Coronary artery (tissue), 2 donors: ENCODE measurements at places on chromosomes 7 and 10.
A peak's percentile ranks its signal among the peaks of the same experiment; 100 is the strongest.

DNA sequence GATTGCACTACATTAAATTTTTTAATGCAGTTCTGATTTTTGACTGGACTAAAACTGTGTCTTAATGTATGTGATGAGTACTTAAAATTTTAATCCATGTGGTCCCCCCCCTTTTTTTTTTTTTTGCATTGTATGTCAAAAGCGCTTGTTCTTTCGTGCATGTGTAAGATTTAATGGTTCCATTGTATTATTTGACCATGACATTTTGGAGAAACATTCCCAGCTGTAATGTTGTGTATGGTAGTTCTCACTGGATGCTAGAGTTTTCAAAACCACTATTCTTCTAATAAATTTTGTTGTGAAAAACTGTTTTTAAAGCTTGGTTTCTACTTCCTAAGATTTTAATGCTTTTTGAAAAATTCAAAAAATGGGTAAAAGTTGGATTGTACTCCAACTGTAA lies 132.0 kb downstream of the LCOR start:
- DNase-seq: no peak

- no peak for DNase-seq
These were observed 10.7 kb upstream of the SLIT1 start for GRCh38 chr10:97196223-97197029.

GRCh38 chr10:109679478-109679877 lies 243.8 kb downstream of the XPNPEP1 start:
- no peak for DNase-seq

- no peak for DNase-seq
These were observed 31.6 kb upstream of the C10orf67 start for GRCh38 chr10:23376229-23376655.

DNA sequence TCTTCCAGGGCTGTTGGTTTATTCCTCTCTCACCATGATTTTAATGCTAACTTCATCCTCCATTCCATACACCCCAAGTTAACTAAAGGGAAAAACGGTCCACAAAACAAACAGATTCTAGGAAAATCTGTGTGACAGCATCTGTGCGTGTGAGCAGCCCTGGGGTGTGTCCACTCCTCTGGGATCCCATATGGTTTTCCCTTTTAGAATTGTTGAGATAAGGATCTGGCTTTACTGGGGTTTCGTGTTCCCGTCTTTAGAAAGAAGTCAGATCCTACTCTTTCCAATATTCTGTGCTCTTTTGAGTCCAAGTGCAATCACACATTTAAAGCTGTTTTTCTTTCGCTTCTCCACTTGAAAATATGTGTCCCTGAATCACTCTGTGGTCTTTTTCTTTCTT lies 257.1 kb downstream of the KLF6 start:
- no peak for DNase-seq

- peak; percentile 87 for DNase-seq
These were observed at the start of gene PDLIM1 for GRCh38 chr10:95290461-95291364. Gene PDLIM1 (minus strand): TSS chr10:95291003. CDS start chr10:95290915, 88 bp downstream.

- DNase-seq: no peak
These were observed 2.9 kb upstream of the ZNF33A start for GRCh38 chr10:38007551-38007950.

- DNase-seq: no peak
These were observed 238.7 kb downstream of the MAD1L1 start for GRCh38 chr7:1993776-1994740.

GRCh38 chr7:155951554-155952158 lies 139.4 kb upstream of the SHH start:
- no peak for DNase-seq

DNA sequence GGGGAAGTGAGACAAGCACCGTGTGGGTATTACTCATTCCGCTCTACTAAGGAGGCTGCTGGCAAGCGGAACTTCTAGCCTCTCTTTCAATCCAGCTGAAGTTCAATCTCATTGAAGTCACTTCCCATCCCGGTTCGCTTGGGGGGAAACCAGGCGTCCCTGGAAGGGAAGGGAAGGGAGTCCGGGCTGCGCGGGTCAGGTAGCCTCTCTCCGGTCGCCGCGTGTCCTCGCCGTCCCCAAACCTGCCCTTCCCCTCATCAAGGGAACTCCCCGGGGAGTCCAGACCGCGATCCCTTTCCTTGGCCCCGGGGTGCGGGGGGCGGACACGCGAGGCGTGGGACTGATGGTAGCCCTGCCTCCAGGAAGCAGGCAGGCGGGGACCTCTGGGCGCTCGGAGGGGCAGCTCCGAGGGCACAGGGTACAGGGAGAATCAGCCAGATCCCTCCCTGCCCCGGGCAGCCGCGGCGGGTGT lies 598 bp upstream of the ZEB1 start:
- peak; percentile 84 for DNase-seq

DNA sequence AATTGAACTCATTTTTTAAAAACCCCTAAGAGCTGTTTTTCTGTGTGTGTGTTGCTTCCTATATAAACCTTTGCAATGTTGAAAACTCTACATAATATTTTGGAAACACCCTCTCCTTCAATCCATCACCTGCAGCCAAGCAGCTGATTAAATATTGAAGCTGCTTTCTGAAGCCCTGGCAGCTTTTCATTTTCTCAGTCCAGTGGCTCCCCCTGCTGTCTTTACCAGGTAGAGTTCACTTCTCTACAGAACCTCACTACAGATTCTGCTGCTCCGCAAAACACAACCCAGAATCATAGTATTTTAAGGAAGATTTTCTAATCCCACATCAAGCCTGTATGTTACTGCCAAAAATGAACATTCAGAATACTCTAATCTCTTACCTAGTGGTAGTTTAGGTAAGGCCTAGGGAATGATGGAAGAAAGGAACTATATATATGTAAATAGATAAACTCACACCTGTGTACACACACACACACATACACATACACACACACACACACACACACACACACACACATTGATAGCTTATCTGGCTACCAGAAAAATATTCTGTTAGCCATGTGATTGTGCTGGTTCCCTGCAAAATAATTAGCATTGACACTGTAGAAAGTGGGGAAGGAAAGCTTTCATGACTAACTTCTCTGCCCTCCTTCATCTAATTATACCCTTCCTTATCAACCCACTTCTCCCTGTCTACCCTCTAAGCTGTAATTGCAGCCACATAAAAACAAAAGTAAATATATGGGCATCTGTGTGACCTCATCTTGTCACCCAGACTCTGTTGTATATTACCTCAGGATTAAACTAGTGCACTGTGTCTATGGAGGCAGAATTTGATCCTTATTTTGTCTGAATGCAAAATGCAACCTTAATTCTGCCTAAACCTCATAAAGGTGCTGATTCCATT lies 229.5 kb upstream of the FZD1 start:
- DNase-seq: no peak

DNA sequence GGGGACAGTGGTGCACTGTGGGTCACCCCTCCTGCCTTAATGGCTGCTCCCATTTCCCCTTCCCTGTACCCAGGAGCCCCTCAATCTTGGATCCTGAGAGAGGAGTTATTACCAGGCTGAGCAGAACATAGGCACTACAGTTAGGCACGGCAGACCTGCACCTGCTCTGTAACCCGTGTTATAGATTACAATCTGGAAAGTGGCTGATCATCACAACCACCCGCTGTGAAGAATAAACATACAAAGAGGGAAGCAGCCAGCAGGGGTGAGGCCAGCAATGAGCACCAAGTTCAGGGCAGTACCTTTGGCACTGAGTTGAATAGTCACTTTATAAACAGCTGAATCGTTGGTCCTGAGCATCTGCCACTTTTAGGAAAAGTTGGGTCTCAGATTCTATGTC lies 1.7 kb downstream of the CDHR1 start:
- no peak for DNase-seq

GRCh38 chr7:75637854-75638593 lies 100.7 kb downstream of the HIP1 start:
- no peak for DNase-seq

GRCh38 chr10:102394079-102394800 lies 1.3 kb upstream of the NFKB2 start:
- peak; percentile 96 for DNase-seq

- DNase-seq: no peak
These were observed 10.6 kb downstream of the SFMBT2 start for GRCh38 chr10:7400068-7400715.

- DNase-seq: no peak
These were observed 734 bp downstream of the ABCB4 start for GRCh38 chr7:87474533-87475358.

DNA sequence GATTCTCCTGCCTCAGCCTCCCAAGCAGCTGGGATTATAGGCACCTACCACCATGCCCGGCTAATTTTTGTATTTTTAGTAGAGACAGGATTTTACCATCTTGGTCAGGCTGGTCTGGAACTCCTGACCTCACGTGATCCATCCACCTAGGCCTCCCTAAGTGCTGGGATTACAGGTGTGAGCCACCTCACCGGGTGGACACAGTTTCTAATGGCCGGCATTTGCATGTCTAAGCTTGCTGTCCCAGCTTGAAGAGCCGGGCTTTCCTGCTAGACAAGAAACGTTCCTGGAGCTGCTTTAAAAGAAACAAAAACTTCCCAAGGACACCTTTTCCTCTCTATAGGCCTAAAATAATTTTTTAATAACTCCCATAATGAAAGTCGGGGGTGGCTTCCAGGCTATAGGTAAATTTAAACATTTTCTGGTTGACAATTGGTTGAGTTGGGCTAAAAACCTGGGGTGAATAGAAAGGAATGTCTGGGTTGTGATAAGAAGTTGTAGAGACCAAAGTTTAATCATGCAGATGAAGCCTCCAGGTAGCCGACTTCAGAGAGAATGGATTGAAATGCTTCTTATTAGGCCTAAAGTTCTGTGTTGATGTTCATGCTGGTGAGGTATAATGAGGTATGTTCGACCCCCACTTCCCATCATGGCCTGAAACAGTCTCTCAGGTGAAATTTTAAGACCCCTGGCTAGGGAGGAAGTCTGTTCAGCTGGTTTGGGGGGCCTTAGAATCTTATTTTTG lies 8.8 kb downstream of the ACADSB start:
- no peak for DNase-seq

GRCh38 chr7:50679218-50680007 lies 103.3 kb downstream of the GRB10 start:
- no peak for DNase-seq

GRCh38 chr10:48440771-48441170 lies 134.3 kb downstream of the MAPK8 start:
- no peak for DNase-seq

DNA sequence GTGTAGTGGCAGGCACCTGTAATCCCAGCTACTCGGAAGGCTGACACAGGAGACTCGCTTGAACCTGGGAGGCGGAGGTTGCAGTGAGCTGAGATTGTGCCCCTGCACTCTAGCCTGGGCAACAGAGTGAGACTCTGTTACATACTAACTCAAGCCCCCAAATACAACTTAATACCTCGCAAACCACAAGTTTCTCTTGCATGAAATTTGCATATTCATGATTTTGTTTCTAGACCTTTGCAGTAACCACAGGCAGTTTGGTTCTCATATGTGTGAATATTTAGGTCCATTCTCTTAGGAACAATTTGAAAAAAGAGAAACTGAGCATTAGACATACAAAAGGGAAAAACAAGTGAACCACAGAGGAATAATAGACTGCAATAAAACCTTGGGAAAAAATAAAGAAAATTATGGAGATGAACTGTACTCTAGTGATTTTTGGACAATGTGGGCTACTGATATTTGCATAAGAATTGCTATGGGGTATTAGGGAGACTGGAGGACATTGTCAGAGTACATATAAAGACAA lies 77.0 kb downstream of the ZNF277 start:
- no peak for DNase-seq

DNA sequence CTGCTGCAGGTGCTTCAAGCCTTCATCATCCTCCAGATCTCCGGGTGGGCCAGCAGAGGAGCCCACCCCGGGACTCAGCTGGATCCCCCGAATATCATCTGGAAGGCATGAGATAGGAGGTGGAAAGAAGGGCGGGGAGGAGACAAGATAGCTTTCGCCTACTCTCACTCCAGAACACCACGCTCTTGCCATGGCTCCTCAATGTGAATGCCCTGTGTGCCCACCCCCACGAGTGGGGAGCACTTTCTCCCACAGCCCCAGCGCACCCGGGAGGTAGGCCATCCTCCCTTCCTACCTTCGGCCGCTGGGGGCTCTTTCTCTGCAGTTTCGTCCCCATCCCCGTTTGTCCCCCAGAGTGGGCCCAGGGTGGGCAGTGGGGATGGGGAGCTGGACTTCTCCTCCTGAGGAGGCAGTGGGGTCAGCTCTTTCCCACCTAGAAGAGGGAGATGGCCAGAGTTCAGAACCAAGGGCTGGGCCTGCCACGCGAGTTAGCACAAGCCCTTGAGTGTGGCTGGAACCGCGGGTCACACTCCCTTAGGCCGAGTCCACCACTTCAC lies 8.9 kb downstream of the GIGYF1 start:
- no peak for DNase-seq

GRCh38 chr7:120272261-120272660 lies 714 bp upstream of the KCND2 start:
- DNase-seq: no peak

GRCh38 chr10:10204415-10204814 lies 813.3 kb upstream of the CELF2 start:
- no peak for DNase-seq

DNA sequence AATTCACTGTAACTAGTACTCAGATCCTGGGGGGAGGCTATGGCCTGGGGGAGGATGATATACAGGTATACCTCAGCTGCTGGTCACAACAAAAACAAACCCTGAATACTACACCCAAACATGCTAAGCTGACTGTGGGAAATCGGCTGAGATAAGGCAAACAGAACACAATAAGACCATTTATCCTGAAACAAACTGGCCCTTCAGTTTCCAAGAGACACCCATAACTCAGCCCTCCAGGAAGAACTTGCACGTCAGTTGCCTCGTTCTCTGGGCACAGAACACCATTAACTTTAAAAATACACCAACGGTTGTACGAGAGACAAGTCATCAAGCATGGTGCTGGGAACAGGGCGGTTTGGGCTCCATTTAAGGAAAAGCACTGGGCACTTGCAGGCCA lies 24.1 kb upstream of the KCNMA1 start:
- DNase-seq: no peak

GRCh38 chr10:50794490-50794889 lies 54.8 kb downstream of the ASAH2B start:
- DNase-seq: no peak

- no peak for DNase-seq
These were observed 32.1 kb upstream of the CCSER2 start for GRCh38 chr10:84296091-84296981.

- DNase-seq: no peak
These were observed 424.4 kb downstream of the TCERG1L start for GRCh38 chr10:130887170-130887569.

- DNase-seq: no peak
These were observed 32.7 kb upstream of the NPVF start for GRCh38 chr7:25260862-25261494.
